Testis (tissue), 5 donors: ENCODE measurements at places on chromosomes 5 and 9. TPM values are rescaled to one million over a fixed set of nuclear protein-coding genes. Genes with fewer than 3 reads are reported as not detected.

PDE8B gene
- 2.0 TPM for total RNA-seq

- H3K4me1 ChIP-seq = no peaks in the 10 kb centered on the region
- H3K27me3 ChIP-seq = no peaks in the 10 kb centered on the region
- no peaks in the 10 kb centered on the region for H3K36me3 ChIP-seq
- no peak overlapping the region for H3K27ac ChIP-seq
- DNase-seq = no peak
These were observed 25.0 kb upstream of the ITGA2 start for GRCh38 chr5:52964138-52964537.

IL7R gene
- total RNA-seq = 7.6 TPM

CNTNAP3B gene
- 26.2 TPM for total RNA-seq

DNA sequence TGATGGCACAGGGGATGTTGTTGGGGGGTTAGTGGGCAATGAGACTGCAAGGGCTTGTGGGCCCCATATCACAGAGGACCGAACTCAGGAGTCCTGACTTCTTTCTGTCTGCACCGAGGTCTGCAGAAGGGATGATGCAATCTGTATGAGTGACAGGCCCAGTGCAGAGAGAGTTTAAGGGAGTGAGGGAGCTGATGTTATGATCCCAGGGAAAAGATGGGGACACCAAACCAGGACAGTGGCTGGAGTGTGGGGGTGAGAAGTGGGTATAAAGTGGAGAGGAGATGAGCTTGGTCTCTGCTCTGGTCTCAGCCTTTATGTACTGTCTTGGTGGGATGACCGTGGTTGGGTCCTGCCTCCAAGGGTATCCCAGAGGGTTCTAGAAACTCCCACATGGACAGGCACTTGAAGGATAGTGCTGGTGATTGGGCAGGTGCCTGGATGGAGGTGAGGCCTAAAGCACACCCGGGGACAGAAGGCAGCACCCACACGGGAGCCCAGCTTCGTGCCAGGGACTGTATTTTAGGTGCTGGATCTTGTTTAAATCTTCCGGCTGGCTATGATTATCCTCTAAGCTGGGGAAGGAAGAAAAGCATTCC lies 21.9 kb downstream of the GSN start:
- H3K4me3 ChIP-seq = no peak overlapping the region
- H3K4me1 ChIP-seq = peaks cover 70% of the 10 kb centered on the region
- H3K27ac ChIP-seq = peak overlapping the region; percentile 94
- H3K36me3 ChIP-seq = no peaks in the 10 kb centered on the region
- no peak for DNase-seq
- H3K27me3 ChIP-seq = no peaks in the 10 kb centered on the region

GRCh38 chr5:147403651-147404640 lies 105.9 kb downstream of the DPYSL3 start:
- H3K27ac ChIP-seq = peak overlapping the region; percentile 75
- no peaks in the 10 kb centered on the region for H3K36me3 ChIP-seq
- peaks cover 43% of the 10 kb centered on the region for H3K4me1 ChIP-seq
- no peak overlapping the region for H3K4me3 ChIP-seq

GNA14 gene
- 3.1 TPM for total RNA-seq

DNA sequence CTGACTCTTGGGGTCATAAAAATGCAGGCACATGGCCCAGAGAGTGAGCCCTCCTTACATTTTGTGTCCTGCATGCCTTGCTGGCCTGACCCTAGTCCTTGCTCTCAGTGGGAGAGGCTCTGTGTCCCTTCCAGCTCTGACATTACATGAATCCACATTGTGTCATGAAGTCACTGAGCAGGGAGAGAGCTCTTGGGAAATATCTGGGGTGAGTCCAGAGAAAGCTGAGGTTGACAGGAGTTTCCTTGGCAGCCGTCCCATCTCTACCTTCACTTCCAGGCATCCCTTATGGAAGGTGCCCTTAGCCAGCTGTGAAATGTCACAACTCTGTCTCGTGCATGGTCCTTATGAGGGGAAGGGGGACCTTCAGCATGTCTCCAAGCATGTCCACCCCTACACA lies 41.0 kb downstream of the FAT2 start:
- H3K4me3 ChIP-seq = no peak overlapping the region
- no peak overlapping the region for H3K27ac ChIP-seq
- DNase-seq = no peak
- no peaks in the 10 kb centered on the region for H3K4me1 ChIP-seq
- H3K27me3 ChIP-seq = no peaks in the 10 kb centered on the region
- H3K36me3 ChIP-seq = no peaks in the 10 kb centered on the region

WASHC1 gene
- 8.1 TPM for total RNA-seq

DNA sequence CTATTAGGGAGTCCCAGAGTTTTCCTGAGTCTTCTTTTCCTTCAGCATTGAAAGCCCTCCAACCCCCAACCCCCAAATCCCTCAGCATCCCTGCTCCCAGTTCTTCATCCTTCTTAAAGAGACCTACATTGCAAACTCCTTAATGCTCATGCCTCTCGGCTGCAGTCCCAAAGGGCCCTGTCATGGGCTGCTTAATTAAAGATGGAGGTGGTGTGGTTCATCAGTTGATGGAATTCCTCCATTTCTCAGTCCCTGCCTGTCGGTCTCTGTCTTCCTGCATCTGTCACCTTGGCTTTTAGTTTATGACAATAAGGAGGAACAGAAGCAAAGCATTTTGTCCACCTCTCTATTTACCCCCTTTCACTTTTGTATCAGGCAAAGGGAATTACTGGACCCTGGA lies 2.0 kb downstream of the FOXI1 start:
- H3K36me3 ChIP-seq = no peaks in the 10 kb centered on the region
- H3K27ac ChIP-seq = no peak overlapping the region
- H3K4me3 ChIP-seq = no peak overlapping the region
- no peaks in the 10 kb centered on the region for H3K27me3 ChIP-seq
- no peaks in the 10 kb centered on the region for H3K4me1 ChIP-seq

DNM1 gene
- total RNA-seq = 9.8 TPM

DNA sequence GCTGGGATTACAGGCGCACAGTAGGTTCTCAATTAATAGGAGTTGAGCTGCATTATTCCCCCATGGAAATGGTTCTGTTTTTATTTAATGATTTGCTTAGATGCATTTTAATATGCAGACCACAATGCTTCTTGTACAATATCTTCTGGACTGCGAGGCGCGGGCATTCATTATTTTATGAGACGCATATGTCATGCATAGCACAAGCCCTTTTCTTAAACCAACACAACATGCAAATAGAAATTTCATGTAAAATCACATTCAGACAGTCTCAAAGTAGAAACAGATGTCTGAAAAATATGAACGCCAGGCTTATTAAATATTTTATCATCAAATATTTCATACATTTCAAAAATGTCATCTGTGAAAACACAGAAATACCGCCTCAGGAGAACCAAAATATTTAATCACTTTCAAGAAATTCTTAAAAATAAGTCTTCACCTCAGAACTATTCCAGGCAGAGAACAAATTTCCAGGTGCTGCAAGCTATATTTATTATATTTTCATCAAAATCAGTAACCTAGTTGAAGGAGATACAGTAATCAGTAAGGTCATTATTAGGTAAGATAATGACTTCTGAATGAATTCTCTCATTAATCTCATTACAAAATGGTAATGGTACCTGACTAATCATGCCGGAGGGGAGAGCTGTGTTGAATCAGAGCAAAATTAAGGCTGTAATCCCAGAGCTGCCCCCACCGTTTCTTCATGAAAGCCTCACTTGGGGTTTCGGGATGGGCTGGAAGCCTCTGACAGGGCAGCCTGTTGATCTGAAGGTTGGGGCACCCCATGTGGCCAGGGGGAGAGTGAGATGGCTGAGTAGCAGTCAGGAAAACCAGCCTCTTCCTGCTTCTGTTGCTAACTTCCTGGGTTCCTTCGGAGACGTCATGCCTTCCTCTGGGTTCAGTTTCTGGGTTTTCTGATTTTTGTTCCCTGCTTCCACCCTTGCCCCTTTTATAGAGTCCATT lies 133.9 kb upstream of the ZNF618 start:
- H3K27ac ChIP-seq = no peak overlapping the region
- H3K4me3 ChIP-seq = no peak overlapping the region
- no peaks in the 10 kb centered on the region for H3K36me3 ChIP-seq
- no peak for DNase-seq
- H3K27me3 ChIP-seq = no peaks in the 10 kb centered on the region

CMYA5 gene
- 27.3 TPM for total RNA-seq
